ENCODE measurements at places on chromosomes 3 and 15.
A peak's percentile ranks its signal among the peaks of the same experiment; 100 is the strongest.

GRCh38 chr3:175818811-175819464, 959.8 kb downstream of the NAALADL2 start:
- DNase-seq: no peak

DNA sequence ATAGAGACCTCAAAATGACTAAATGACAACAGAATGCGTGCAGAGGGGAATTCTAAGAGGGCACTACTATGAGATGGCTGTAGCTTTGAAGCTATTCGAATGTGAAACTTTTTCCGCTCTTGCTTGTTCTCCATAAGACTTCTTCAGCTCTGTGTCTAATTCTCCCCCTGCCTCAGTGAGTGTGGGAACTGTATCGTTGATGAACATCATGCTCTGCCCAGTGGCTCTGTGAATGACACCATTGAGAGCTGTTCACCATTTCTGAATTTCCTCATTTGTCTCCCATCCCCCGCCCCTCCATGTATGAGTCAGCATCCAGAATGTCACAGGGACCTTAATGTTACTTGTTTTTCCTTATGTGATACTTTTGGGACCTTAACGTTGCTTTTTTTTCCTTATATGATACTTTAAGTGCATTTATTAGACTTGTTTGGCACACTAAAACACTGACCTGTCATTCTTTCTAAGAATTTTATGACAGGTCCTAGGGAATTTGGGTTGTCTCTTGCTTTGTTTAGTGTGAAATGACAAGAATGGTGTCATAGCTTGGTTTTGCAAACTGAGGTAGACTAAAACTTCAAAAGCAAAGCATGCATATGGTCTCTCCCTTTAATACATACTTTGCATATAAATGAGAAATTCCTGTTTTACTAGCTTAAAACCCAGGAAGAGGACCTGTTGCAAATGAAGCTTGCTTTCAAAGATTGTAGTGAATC, 99.6 kb downstream of the FNDC3B start:
- DNase-seq: no peak

GRCh38 chr3:194671511-194671899, 486 bp downstream of the LSG1 start:
- DNase-seq: no peak

DNA sequence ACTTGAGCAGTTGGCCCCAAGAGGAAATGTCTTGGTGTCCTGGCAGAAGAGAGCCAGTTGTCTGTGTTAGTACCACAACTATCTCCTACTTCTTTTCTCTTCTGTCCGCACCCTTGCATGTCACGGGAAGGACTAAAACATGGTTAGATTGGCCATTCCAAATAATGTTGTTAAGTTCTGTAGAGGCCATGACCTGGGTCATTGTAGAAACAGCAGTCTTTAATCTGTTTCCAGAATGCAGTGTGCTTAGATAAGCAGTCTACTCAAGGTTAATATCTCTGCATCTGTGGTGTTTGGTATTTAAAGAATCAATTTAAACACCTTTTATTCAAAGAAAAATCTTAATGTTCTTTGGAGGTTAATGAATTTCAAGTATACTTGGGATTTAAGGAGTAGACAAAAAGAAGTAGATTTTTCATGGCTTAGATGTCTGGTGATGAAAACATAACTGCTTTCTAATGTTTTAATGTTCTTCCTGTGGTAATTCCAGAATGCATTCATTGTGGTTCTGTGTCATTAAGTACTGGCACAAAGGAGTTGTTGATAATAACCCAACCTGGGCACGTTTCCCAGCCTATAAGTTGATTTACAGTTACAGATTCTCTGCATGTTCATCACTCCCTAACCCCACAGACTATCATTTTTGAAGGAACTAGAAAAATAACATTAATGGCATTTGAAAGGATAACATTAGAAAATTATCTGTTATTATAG, 58.9 kb downstream of the TMEM108 start:
- DNase-seq: no peak

DNA sequence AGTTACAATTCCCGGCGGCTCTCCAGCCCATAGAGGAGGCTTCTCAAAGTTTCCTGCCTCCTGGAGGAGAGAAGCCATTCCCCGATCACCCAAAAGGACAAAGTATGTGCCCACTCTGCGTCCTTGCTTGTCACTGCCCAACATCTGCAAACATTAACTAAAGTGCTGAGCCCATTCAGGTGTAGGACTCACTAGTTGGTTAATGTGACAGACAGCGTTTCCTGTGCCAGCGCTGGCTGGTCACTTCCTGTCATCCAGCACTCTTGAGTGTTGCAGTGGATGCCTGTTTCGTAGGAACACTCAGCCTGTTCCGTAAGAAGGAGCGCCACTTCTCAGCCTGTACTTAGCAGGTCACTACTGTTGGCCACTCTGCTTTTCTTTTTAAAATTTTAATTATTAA, 100.3 kb downstream of the APBA2 start:
- DNase-seq: no peak

- DNase-seq: no peak
Measured at GRCh38 chr3:129747992-129748391, 141.5 kb upstream of the PLXND1 start.

DNA sequence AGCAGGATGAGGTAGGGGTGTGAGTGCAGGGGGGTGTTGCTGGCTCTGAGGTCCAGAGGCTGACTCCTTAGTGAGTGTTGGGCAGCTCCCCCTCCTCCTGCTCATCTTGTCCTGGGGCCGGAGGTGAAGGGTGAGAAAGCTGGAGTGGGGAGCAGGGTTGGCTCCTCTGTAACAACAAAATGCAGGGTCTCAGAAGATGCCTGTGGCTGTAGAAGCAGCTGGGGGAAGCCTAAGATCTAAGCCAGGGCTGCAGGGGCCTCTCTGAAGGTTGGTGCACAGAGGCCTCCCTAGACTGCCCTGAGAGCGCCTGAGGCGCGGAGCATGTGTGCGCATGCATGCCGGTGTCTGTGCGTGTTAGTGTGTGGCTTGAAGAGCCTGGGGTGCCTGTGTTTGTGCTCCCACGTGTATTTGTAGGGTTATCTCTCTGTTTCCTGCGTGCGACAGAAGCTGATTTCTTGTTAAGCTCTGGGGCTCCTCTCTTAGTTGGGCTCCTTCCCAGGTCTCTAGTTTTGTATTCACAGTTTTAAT, 5.3 kb upstream of the HDAC11 start:
- DNase-seq: no peak

DNA sequence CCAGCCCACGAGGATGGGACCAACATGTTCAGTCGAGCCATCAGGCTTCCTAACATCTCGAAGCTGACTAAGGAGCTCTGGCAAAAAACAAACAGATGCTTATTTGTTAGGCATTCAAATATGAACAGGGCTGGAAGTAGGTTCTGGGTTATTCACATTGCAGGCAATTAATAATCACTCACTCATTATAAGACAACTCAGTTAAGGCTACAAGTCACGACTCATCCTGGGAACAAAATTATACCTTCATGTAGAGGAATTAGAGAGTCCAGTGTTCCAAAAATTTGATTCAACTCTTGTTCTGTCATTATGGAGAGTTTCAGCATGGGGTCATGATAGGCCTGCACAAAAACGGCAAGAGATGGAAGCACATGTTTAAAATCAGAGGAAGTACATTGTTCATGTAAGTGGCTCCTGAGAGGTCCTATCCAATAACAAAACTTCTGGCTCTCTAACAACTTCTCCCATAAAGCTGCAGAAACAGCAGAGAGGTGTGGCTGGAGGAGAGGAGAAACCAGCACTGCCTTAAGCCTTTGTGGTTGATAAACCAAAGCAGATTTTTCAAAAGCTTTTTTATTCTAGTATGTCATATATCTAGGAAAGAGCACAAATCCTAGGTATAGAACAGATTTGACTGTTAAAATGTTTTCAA, 50.6 kb downstream of the ARHGEF3 start:
- DNase-seq: no peak

GRCh38 chr3:102497571-102497970, 62.8 kb downstream of the ZPLD1 start:
- DNase-seq: no peak

GRCh38 chr3:176416870-176417269, 780.4 kb downstream of the TBL1XR1 start:
- no peak for DNase-seq

- no peak for DNase-seq
Measured at GRCh38 chr3:71069797-71070196, 513.7 kb downstream of the FOXP1 start.

GRCh38 chr15:66886241-66886675, 179.1 kb upstream of the SMAD3 start:
- no peak for DNase-seq

DNA sequence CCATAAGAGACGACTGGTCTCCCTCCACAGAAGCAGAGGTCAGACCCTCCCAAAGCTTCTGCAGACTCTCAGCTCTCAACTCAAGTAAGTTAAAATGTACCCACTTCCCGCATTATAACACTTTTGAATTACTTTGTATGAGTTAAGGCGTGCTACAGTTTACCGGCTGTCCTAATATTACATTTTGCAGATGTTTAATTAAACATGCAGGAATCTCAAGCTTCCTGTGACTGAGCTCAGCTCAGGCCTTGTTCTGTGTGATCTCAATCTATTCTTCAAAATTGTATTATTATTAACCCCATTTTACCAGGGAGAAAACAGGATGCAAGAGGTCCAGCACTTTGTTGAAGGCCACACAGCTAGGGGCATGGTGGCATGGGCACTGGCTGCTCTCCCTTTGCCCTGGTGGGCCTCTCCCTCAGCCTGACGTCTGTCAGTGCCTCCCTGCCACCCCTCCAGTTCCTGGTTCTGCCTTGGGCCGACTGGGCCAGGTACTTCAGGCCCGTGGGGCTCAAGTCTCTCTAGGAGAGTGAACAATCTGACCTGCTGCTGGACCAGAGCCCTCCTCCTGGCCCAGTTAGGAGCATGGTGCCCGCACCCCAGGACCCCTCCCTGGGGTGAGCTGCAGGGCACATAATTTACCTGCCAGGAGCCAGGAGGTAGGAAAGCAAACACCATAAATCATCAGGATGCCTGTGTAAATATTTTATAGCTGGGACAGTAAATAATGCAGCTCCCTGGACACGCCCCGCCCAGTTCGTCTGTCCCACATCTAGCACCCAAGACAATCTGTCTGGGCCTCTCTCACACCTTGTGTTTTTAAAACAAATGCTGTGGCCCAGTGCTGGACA, 14.9 kb upstream of the RFT1 start:
- DNase-seq: no peak

- DNase-seq: peak; percentile 62
Measured at GRCh38 chr3:146550743-146551510, 6.5 kb upstream of the PLSCR1 start.

- no peak for DNase-seq
Measured at GRCh38 chr3:159624616-159625015, 364.0 kb upstream of the IL12A start.

DNA sequence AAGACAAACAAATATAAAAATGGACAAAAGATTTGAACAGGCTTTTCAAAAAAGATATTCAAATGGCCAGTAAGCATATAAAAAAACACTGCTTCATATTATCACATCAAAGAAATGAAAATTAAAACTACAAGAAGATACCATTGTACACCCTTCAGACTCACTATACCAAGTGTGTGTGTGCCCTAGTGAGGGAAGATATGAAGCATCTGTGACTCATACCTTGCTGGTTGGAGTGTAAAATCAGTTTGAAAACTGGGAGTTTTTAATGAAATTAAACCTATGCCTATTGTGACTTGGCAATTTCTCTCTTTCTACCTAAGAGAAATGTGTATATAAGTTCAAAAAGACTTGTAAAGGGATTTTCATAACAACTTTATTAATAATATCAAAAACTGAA, 23.5 kb upstream of the SLC15A2 start:
- no peak for DNase-seq

- no peak for DNase-seq
Measured at GRCh38 chr15:58985443-58985842, 2.0 kb upstream of the RNF111 start.

DNA sequence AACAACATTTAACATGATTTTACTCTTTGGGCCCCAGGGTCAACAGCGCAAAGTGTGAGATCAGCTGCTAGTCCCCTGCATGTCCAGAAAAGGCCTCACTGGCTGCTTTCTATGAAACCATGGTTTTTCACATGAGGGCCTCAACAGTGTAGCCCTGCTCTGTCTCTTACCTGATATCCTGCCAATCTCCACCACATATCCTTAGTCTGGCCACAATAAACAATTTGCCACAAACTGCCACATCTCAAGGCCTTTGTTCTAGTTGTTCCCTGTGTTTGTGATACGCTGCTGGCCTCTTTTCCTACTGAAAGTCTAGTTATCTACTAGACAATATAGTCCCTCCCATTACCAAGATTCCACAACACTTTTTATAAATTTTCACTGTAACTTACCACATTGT, 17.7 kb downstream of the VPS39 start:
- DNase-seq: no peak

GRCh38 chr3:127145266-127145665, 47.7 kb upstream of the PRR23E start:
- no peak for DNase-seq

DNA sequence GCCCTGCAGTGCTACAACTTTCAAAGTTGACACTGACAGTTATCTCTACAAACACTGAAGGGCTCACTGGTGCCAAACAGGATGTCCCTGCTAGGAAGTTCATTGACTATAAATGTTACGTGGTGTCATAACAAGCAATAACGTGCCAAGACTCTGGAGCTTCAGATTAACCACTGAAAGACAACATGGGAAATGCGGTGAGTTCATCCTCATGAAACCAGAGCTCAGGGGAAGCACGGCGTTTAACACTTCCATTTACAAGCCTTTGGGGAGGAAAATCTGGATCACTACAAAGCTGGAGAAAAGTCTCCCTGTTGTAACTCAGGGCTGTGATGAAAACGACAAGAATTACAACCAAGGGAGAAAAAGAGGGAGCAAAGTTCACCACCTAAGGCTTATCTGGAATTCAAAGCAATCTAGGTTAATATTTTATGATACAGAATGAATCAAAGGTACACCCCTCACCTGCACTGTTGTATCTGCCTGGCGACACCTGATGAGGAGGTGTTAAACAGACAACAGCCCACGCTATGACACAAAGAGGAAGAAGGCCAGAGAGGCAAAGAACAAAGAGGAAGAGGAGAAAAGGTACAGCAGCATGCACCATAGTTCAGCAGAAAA, 27.0 kb downstream of the SHQ1 start:
- DNase-seq: no peak

DNA sequence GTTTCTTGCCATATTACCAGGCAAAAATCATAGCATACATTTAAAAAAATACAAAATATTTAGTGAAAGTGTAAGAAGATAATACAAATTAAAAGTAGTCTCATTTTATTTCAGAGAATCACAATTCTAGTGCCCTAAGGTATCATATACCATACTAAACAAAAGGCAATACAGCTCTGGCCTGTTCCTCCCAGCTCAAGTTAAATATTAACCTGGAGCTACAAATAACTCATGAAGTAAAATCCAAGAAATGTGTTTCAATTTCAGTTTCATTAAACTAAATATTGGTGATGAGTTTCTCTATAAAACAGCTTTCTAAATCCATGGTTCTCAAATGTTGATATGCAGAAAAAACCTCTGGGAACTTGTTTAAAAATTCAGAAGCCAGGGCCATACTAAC, 67.7 kb downstream of the INO80 start:
- no peak for DNase-seq

- no peak for DNase-seq
Measured at GRCh38 chr15:71627188-71627587, 183.2 kb upstream of the NR2E3 start.

- peak; percentile 6 for DNase-seq
Measured at GRCh38 chr15:31365655-31366127, 39.1 kb downstream of the KLF13 start.
